Activated naive CD8-positive, alpha-beta T cell treated with anti-CD3 and anti-CD28 coated beads, Interleukin-2, amount 50 U/mL, for 24 hours (primary cell): ENCODE measurements at places on chromosomes 1 and 21.

- peaks cover 12% of the 10 kb centered on the region for H3K36me3 ChIP-seq
- no peak overlapping the region for H3K4me3 ChIP-seq
- H3K27me3 ChIP-seq, result no peaks in the 10 kb centered on the region
- peaks cover 5% of the 10 kb centered on the region for H3K4me1 ChIP-seq
- DNase-seq, result peak; percentile 22
- H3K27ac ChIP-seq, result no peak overlapping the region
Observed at GRCh38 chr1:231357831-231358354, 19.8 kb downstream of the SPRTN start.

DNA sequence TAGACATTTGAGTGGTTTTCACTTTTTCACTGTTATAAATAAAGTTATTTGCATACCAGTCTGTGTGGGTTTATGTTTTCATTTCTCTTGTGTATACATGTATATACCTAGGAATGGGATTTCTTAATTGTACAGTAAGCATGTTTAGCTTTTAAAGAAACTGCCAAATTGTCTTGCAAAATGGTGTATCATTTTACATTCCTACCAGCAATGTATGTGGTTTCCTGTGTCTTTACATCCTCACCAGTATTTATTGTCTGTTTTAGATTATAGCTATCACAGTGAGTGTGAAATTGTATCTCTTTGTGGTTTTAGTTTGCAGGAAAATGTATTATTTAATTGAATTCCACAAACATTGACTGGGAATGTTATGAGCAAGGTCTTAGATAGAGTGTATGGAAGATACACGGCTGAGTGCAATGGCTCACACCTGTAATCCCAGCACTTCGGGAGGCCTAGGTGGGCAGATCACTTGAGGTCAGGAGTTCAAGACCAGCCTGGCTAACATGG is 57.3 kb downstream of the MACF1 start:
- peaks cover 55% of the 10 kb centered on the region for H3K4me1 ChIP-seq
- peak overlapping the region; percentile 64 for H3K27ac ChIP-seq
- DNase-seq, result no peak

GRCh38 chr1:32335535-32335789 is 571 bp downstream of the MARCKSL1 start:
- no peak overlapping the region for H3K27ac ChIP-seq
- H3K4me1 ChIP-seq, result peaks cover 50% of the 10 kb centered on the region
- no peaks in the 10 kb centered on the region for H3K27me3 ChIP-seq
- peaks cover 14% of the 10 kb centered on the region for H3K36me3 ChIP-seq
- no peak for DNase-seq

- H3K4me3 ChIP-seq, result no peak overlapping the region
- no peaks in the 10 kb centered on the region for H3K36me3 ChIP-seq
- no peaks in the 10 kb centered on the region for H3K4me1 ChIP-seq
Observed at GRCh38 chr1:4126251-4126650, 226.2 kb upstream of the C1orf174 start.

- H3K27ac ChIP-seq, result no peak overlapping the region
- no peak overlapping the region for H3K4me3 ChIP-seq
- H3K27me3 ChIP-seq, result no peaks in the 10 kb centered on the region
- H3K4me1 ChIP-seq, result no peaks in the 10 kb centered on the region
- DNase-seq, result no peak
Observed at GRCh38 chr21:16583556-16583955, 853.8 kb downstream of the USP25 start.

DNA sequence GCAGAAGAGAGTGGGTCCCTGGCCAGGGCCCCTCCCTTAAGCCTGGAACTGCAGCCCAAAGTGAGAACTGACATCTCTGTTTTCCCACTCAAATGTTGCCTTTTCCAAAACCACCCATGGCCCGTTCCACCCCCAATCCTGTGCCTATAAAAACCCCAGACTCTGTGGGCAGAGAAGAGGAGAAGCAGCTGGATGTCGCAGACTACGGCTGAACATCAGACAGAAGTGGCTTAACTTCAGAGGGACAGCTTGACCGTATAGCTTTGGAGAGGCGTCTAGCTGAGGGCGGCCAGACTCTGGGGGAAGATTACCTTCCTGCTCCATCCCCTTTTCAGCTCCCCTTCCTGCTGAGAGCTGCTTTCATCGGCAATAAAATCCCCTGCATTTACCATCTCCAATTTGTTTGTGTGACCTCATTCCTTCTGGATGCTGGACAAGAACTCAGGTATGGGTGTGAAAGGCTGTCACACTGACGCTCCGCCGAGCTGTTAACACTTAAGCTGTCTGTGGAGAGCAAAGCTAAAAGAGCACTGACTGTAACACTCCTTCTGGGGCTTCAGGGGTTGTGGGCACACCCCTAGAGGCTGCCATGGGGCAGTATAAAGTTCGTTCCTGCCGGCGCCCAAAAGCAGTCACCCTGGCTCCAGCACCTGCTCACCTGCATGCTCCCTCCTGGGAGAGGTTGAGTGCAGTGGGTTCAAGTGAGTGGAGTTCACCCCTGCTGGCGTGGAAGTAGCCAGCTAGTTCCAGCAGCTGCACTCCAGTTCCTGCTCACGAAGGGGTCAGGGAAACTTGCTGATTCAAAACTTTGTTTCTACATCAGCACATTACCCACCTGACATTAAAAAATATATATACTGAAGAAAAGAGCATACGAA is 19.6 kb upstream of the ERO1B start:
- H3K4me1 ChIP-seq, result peaks cover 3% of the 10 kb centered on the region
- H3K4me3 ChIP-seq, result no peak overlapping the region
- no peak for DNase-seq
- no peaks in the 10 kb centered on the region for H3K36me3 ChIP-seq
- H3K27ac ChIP-seq, result no peak overlapping the region

DNA sequence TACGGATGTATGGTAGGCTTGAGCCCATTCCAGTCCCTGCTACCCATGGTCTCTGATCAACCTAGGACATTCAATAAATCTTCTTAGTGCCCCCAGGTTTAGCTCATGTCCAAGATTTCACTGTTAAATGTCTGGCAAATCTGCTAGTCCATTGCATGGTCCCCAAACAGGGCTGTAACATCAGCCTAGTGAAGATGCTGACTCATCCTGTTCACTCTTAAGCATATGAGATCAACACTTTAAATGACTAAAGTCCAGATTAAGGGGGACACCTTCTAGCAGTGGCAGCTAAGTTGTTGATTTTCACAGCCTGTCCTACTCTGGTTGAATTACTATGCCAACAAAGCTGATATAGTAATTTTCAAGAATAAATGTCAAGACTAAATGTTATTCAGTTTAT is 46.5 kb upstream of the NUF2 start:
- H3K36me3 ChIP-seq, result peaks cover 45% of the 10 kb centered on the region
- H3K27me3 ChIP-seq, result no peaks in the 10 kb centered on the region
- H3K27ac ChIP-seq, result no peak overlapping the region
- peaks cover 11% of the 10 kb centered on the region for H3K4me1 ChIP-seq
- DNase-seq, result no peak

- peaks cover 4% of the 10 kb centered on the region for H3K4me1 ChIP-seq
- H3K36me3 ChIP-seq, result peaks cover 13% of the 10 kb centered on the region
- DNase-seq, result no peak
- no peak overlapping the region for H3K27ac ChIP-seq
- no peak overlapping the region for H3K4me3 ChIP-seq
Observed at GRCh38 chr1:25954282-25954938, 43.5 kb downstream of the PAFAH2 start.

DNA sequence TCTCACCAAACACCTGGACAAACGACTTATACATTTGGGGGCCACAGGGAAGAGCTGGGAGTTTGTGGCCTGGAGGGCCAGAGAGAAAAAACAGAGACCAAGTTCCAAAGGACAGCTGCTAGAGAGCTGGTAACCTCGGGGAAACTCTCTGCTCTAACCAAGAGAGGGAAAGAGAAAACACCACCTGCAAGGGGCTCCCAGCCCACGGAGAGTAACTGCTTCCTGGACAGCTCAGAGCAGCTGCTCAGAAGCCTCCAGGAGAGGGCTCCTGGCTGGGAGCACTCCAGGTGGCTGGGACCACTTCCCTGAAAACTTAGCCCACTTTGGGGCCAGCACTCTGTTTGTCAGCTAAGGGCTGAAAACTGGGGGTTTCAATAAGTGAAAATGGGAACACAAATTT is 154.8 kb upstream of the GRIK3 start:
- no peak overlapping the region for H3K27ac ChIP-seq
- no peak for DNase-seq
- H3K27me3 ChIP-seq, result peaks cover 13% of the 10 kb centered on the region

- peaks cover 7% of the 10 kb centered on the region for H3K4me1 ChIP-seq
- no peaks in the 10 kb centered on the region for H3K36me3 ChIP-seq
- H3K4me3 ChIP-seq, result no peak overlapping the region
- peaks cover 6% of the 10 kb centered on the region for H3K27me3 ChIP-seq
- H3K27ac ChIP-seq, result no peak overlapping the region
Observed at GRCh38 chr21:45465611-45466329, 60.8 kb downstream of the COL18A1 start.

- no peak for DNase-seq
- no peaks in the 10 kb centered on the region for H3K27me3 ChIP-seq
- no peak overlapping the region for H3K27ac ChIP-seq
- no peaks in the 10 kb centered on the region for H3K4me1 ChIP-seq
- no peaks in the 10 kb centered on the region for H3K36me3 ChIP-seq
Observed at GRCh38 chr21:16743317-16743716, 769.5 kb upstream of the CXADR start.

DNA sequence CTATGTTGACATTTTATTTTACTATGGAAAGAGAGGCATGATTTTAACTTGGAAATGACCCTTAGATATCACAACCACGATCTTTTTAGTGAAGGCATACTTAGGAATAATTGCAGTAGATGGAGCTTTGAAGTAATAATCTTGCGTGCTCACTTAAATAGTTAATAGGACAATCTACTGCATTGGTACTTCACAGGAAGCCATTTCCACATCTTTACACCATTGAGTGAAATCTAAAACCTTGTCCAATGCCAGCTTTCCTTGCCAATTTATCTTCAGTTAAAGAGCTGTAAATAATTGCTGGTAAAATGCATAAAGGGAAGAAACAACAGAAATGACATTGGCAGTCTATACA is 586.3 kb downstream of the ADGRL2 start:
- no peaks in the 10 kb centered on the region for H3K36me3 ChIP-seq
- no peak overlapping the region for H3K4me3 ChIP-seq
- no peak overlapping the region for H3K27ac ChIP-seq
- H3K27me3 ChIP-seq, result no peaks in the 10 kb centered on the region

DNA sequence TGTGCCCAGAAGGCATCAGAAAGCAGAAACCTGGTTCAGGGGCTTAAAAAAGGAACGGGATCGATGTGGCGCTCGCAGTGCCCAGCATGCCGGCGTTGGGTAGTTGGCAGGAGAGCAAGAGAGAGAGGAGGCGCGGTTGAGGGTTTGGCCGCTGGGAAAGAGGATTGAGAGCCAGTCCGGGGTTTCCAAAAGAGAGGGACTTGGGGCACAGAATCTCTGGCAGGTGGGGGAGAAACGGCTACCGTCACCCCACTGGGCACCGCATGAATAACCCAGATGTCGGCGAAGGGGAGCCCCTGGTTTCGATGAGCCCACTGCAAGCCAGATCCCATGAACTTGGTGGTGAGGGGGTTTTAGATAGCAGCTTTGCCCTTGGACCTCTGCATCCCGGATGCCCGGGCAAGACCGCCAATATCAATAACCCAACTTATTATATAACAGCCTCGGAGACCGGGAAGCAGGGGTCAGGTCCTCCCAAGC is 60.4 kb upstream of the ACOT11 start:
- DNase-seq, result no peak
- H3K4me3 ChIP-seq, result peak overlapping the region; percentile 57
- peaks cover 14% of the 10 kb centered on the region for H3K27me3 ChIP-seq
- no peaks in the 10 kb centered on the region for H3K36me3 ChIP-seq
- peaks cover 41% of the 10 kb centered on the region for H3K4me1 ChIP-seq

- peak overlapping the region; percentile 53 for H3K27ac ChIP-seq
- peak; percentile 45 for DNase-seq
- H3K4me3 ChIP-seq, result peak overlapping the region; percentile 25
- H3K27me3 ChIP-seq, result no peaks in the 10 kb centered on the region
Observed at GRCh38 chr1:66271216-66271903, 262.6 kb upstream of the SGIP1 start.

DNA sequence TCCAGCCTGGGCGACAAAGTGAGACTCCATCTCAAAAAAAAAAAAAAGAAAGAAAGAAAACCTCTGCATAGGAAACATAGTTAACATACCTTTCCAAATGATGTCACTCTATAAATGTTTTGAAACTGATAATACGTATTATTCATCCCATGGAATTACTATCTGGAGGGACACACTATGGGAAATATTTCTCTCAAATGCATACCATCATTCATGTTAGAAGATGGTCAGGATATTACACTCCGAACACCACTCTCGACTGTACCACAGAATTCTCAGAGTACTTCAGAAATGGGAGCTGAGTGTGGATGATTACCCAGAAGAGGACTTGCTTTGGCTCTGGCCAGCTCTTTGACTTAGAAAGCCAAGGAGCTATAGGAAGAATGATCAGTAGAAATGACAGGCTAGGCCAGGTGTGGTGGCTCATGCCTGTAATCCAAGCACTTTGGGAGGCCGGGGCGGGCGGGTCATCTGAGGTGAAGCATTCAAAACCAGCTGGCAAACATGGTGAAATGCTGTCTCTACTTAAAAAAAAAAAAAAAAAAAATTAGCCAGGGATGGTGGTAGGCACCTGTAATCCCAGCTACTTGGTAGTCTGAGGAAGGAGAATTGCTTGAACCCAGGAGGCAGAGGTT is 5.2 kb upstream of the LIN28A start:
- no peak overlapping the region for H3K27ac ChIP-seq
- H3K4me1 ChIP-seq, result peaks cover 13% of the 10 kb centered on the region
- DNase-seq, result no peak
- no peaks in the 10 kb centered on the region for H3K36me3 ChIP-seq
- peaks cover 48% of the 10 kb centered on the region for H3K27me3 ChIP-seq

GRCh38 chr21:45522986-45523385 is 19.3 kb downstream of the SLC19A1 start:
- no peak overlapping the region for H3K27ac ChIP-seq
- DNase-seq, result no peak
- peaks cover 64% of the 10 kb centered on the region for H3K36me3 ChIP-seq
- H3K4me3 ChIP-seq, result no peak overlapping the region

DNA sequence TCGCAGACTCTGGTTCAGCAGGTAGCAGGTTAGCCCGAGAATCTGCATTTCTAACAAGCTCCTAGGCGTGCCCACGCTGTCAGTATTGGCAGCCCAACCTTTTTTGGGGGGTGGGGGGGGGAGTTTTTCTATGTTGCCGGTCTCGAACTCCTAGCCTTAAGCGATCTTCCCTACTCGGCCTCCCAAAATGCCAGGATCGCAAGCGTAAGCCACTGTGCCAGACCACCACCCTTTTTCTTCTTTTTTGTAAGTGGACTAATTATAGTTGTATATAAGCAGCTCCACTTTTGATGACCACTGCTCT is 480 bp upstream of the MIS18A start:
- peak overlapping the region; percentile 98 for H3K4me3 ChIP-seq
- H3K4me1 ChIP-seq, result peaks cover 29% of the 10 kb centered on the region
- no peak for DNase-seq
- H3K36me3 ChIP-seq, result peaks cover 18% of the 10 kb centered on the region
- H3K27ac ChIP-seq, result peak overlapping the region; percentile 96

DNA sequence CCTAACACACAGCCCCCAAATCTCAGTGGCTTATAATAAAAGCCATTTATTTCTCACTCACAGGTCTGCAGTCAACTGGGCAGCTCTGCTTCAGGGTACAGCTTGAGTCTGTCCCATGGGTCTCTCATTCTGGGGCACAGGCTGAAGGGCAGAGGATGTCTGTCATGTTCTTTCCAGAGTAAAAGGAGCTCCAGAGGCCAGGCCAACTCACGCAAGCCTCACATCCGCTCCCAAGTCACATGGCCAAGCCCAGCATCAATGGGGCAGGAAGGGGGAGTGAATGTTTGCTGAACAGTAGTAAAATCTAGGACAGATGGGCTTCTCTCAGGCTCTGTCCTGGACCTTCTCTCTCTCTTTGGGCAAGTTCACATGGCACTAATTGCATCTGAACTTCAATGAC is 7.1 kb upstream of the SSBP3 start:
- peak overlapping the region; percentile 48 for H3K27ac ChIP-seq
- no peak for DNase-seq
- peaks cover 5% of the 10 kb centered on the region for H3K27me3 ChIP-seq
- peaks cover 32% of the 10 kb centered on the region for H3K4me1 ChIP-seq
- H3K36me3 ChIP-seq, result no peaks in the 10 kb centered on the region
